ENCODE measurements at places on chromosomes 12 and 14.

DNA sequence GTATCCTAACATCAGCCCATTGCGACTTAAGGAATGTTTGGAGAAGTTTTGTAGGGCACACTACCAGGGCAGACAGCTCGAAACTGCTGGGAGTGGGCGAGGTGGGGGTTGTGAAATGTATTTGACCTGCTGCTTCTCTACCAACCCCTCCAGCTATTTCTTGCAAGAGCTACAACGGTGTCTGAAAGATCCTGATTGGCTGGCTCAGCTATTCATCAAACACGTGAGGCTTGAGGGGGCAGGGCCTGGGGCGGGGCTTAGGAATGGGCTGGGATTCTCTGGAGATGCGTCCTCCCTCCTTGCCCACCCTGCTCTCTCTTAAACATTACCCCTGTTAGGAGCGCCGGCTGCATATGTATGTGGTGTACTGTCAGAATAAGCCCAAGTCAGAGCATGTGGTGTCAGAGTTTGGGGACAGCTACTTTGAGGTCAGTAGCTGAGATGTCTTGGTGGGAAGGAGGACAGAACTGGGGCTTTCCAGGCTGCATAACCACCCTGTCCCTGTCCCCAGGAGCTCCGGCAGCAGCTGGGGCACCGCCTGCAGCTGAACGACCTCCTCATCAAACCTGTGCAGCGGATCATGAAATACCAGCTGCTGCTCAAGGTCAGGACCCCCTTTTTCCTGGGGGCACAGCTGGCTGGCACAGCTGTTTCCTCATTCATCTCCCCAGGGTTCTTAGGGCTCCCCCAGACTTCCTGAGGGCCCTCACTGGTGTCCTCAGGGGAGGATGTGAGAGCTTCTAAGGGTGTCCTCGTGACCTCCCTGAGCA lies 3.1 kb downstream of the ARHGEF25 start:
- no peak for DNase-seq

GRCh38 chr14:60561845-60562746 lies 53.1 kb downstream of the SIX6 start:
- no peak for DNase-seq

- no peak for DNase-seq
Measured at GRCh38 chr14:91882369-91882768, 15.0 kb upstream of the TC2N start.

- DNase-seq: no peak
Measured at GRCh38 chr12:132264086-132265010, 65.0 kb downstream of the GALNT9 start.

DNA sequence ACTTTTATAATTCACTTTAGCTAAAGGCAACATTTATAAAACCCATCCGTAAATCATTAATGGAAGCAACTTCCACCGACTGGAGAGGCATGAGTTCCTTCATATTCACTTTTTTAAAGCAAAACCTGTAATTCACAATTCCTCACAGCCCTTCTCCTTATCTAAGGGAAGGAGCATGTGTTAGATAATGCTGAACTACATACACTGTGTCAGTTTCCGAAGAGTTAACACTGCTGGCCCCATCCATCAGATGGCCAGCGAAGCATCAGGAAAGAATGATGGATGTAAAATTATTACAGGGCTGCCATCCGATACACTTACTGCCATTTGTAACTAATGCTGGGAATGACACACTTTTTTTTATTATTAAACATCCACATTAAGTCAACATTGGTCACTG lies 392.8 kb downstream of the SOX5 start:
- DNase-seq: no peak

Data from activated gamma-delta T cell (primary cell).